Panc1 (cell line): ENCODE measurements at places on chromosomes 3 and 15.

DNA sequence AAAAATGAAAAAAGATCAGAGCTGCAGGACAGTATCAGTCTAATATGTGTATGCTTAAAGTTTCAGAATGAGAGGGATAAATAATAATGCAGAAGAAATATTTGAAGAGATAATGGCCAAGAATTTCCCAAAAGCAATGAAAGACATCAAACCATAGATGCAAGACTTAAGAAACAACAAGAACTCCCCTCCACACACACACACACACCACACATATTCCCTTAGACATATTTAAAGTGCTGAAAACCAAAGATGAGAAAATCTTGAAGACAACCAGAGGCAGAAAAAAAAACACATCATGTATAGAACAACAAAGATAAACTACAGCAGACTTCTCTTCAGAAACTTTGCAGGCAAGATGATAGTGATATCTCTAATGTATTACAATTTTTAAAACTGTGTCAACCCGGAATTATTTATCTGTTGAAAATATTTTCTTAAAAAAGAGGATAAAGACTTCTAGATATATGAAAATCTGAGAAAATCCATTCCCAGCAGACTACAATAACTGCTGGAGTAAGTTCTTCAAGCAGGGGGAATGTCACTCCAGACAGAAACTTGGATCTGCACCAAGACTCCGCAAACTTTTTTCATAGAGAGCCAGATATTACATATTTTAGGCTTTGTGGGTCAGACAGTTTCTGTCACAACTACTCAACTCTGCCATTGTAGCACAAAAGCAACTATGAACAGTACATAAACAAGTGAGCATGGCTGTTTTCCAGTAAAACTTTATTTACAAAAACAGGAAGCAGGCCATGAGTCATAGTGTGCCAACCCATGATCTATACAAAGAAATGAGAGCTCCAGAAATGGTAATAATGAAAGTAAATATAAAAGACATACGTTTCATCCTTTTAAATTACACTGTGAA lies 223.4 kb upstream of the CGNL1 start:
- DNase-seq: no peak

DNA sequence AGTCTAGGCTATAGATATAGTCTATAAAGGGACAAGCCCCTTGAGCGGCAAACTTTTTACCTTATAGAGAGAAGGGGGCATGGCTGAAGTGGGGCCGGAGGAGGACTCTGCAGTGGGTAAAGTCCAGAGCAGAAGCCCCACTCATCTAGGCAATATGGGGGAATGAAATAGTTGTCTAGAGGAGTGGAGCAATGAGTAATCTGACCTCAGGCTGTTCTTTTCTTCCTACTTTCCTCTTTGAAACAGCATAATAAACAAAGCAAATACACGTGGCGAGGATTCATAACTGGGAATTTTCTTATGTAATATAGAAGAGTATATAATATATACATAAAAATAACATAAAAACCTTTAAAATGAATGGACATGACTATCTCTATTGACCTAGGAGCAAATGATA lies 546.4 kb upstream of the ZNF385D start:
- DNase-seq: no peak

DNA sequence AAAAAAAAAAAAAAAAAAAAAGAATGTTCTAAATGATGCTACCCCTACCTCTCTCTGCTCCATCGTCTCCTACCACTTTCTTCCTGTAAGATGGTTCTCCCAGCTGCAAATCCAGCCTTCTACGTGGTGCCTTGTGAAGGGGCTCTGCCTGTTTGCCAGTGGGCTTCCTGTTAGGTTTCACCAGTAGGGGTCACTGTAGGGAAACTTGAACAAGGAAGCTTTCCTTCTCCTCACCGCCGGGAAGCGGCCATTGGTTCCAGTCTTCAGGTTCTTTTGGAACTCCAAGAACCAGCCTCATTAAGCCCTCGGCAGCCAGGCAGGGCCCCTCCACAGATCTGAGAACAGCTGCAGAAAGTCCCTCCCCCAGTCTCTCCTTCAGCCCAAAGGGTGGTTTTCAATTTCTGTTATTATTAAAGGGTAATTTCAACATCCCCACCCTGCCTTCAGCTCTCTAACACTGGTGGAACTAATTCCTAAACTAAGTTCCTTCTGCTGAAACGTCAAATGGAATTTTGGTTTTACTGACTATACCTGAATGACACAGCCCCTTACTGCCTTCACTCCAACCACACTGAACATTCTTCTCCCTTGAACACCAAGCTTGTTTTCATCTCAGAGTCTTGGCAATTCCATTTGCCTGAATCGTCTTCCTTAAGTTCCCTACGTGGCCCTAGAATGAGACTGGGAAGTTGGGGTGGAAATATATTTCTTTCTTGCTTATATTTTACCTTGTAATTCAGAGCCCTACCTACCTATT lies 13.5 kb downstream of the MCCC1 start:
- DNase-seq: no peak

GRCh38 chr15:66755298-66756068 lies 53.4 kb downstream of the SMAD6 start:
- DNase-seq: no peak

- no peak for DNase-seq
These were observed 10.8 kb downstream of the TBC1D21 start for GRCh38 chr15:73884159-73884558.

GRCh38 chr3:120498556-120499346 lies 48.0 kb upstream of the FSTL1 start:
- DNase-seq: no peak
